NCI-H1436 treated with DMSO at 0.1 percent for 48 hours (cell line): ENCODE measurements at places on chromosomes 12 and 14.

GRCh38 chr14:63361790-63362189 is 43.1 kb upstream of the GPHB5 start:
- no peak for DNase-seq

DNA sequence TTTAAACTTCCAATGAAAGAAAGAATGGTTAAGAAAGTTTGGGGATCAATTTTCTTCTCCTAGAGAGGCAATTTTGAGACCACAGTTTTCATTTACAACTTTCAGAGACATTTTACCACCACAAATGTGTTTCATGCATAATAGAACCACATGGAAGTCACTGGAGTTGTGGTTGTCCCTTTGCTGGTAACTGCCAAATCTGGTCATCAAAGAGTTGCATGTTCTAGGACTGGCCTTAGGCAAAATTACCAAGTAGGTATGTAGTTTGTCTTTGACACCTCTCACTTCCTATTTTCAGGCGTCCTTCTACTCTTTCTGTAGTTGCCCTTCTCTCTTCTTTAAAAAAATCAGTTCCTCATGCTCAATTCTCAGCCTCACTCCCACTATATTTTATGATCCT is 54.3 kb upstream of the TMX1 start:
- no peak for DNase-seq

- DNase-seq: no peak
Observed at GRCh38 chr12:144650-145284, 69.2 kb downstream of the SLC6A12 start.

DNA sequence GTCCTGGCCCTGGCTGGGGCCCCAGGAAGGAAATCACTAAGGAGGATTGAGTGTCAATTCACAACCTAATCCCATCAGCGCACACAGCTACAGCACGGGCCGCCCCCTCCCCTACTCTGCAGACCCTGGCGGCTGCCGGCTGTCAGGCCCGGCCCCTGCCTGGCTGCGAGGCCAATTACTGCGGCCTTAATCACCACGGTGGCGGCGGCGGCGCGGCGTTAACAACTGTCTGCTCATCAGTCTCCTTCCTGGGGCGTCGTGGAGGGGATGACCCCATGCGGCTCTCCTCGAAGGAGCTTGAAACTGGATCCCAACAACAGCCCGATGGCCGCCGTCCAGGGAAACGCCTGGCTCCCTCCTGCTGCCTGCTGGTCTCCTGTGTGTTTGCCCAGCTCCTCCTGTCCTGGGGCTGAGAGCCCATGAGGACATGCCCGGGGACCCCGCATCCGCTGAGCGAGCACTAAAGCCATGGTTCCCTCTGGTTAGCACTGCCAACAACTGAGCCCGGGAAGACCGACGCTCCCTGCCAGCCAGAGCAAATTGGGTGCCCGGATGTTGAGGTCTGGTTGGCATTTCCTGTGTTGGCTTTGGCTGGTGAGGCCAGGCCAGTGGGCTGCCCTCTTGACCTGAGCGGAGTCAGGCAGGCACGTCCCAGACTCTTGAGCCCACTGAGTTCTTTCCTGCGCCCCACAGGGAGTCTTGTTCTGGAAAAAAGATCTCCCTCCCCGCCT is 21.8 kb upstream of the EIF2B2 start:
- no peak for DNase-seq

GRCh38 chr12:51980809-51981127 is 26.0 kb upstream of the TAMALIN start:
- DNase-seq: no peak

- no peak for DNase-seq
Observed at GRCh38 chr14:93219103-93219726, 12.2 kb downstream of the UBR7 start.

- DNase-seq: no peak
Observed at GRCh38 chr12:91567100-91567485, 384.5 kb upstream of the DCN start.

DNA sequence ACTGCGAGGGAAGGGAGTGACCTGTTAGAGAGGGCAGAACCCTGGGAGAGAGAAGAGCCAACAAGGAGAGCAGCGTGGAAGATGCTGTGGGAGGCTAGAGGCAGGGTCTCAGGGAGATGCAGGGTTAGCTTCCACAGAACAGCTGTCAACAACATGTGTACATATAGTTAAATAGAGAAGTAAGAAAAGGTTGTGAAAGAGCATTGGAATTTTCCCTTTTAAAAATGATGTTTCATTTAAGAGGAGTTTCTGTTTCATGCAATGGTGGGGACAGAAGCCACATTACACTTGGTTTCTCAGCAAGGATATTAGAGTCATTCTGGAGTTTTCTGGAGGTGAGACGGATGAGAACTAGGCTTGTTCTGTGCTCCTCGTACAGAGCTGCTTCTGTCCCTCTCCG is 23.8 kb upstream of the TBC1D30 start:
- DNase-seq: no peak

- DNase-seq: no peak
Observed at GRCh38 chr12:92049403-92049802, 96.2 kb downstream of the BTG1 start.

DNA sequence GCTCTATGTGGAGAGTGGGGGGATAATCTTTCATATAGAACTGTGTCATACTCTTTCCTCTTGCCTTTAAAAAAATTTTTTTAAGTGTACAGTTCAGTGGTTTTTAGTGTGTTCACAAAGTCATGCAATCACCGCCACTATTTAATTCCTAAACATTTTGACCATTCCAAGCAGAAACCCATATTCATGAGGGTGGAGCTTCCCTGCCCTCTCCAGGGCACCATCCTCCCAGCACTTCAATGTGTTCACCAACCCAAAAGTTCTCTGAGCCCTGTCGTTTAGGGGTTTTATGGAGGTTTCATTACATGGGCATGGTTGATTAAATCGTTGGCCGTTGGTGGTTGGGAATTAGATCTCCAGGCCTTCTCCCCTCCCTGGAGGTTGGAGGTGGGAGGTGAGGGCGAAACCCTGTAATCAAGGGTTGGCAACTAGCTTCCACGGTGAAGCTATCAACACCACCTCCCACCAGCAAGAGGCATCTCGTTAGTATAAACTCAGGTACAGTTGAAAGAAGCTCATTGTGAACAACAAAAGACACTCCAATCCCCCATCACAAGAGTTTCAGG is 42.8 kb upstream of the WNK1 start:
- DNase-seq: no peak

DNA sequence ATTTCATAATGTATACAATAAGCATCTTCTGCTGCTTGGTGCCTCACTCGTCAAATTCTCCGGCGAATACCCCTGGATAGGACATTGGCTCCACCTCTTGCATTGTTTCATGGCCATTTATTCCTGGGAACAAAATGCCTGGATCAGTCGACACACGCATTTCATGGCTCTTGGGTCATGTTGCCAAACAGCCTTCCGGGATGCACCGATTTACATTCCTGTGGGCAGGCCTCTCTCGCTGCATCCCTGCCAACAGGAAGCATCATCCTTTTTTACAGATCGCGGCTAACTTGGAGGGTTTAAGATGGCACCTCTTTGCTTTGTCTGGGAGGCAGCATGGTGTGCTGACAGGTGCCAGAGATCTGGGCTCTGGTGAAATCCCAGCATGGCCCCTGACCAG is 32.7 kb upstream of the RIMBP2 start:
- DNase-seq: no peak

DNA sequence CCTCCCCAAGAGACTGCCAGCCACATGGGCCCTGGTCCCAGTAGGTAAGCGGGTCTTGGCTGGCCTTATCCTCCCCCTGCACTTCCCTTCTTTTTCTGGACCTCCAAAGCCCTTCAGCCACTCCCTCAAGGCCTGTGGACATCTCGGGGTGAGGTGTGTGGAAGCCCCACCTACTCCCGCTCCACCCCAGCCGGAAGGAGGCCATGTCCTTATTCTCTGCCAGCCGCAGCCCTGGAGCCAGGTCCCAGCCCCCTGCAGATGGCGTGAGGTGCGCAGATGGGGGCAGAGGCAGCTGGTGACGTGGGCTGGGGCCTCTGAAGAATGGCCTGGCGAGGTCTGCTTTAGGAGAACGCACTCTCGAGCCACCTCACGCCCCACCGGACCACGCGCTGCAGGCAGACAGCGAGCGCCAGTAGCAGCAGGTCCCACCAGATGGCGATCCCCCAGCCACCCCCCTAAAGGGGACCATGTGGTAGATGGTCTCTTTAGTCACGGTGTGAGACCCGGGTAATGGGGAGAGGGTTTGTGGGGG is 167.1 kb downstream of the TSPAN9 start:
- DNase-seq: no peak

- DNase-seq: no peak
Observed at GRCh38 chr12:53065975-53066931, 12.9 kb downstream of the SPRYD3 start.

GRCh38 chr12:54749191-54749818 is 101.1 kb upstream of the DCD start:
- DNase-seq: no peak

DNA sequence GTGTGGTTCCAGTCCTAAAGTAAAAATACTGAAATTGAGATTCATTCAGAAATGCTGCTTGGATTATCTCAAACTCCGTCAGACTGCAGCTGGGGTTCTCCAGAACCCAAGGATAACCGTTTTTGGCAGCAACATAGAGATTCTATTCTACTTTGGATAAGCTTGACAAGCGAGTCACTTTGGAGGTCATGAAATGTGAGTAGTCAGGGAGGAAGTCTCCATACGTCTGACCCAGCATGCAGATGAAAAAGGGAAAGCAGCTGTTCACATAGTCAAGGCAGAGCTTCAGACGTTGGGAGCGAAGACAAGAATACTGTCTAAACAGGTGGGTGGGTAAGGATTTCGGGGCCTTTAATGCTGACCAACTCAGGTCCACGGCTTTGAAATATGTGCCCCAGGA is 14.9 kb upstream of the HSP90B1 start:
- DNase-seq: no peak

DNA sequence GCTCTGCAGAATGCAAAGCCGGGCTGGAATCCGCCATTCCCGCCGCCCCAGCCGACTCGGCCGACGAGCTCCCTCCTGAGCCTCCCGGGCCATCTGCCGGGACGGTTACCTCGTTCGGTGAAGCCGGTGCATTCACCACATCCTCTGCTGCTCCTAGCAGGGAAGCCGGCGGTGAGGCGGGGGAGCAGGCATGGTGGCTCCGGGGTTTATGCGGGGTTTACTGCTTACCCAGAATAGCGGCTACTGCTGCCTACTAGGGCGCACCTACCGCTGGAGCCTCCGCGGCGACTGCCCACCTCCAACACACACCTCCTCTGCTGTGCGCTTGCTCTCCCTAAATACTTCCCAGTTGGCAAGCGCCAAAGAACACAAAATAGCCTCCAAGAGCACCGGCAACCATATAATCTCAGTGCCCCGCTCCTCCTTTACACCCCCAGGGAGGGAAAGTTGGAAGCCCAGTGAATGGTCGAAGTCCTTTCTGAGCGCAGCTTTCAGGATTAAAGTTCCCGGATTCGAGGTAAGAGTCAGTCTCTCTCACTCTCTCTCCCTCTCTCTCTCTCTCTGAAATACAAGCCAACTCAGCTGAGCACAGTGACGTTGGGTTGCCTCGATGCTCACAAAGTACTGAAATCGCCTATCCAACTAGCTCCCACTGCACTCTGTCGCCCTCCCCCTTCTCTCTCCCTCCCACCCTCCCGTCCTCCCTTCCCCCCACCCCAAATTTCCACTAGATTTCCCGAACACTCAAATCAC is at the start of gene TBX5:
Gene TBX5 (minus strand): TSS at position 626 of the 753 bp plus-strand sequence. CDS start 2,246 bp downstream, outside the sequence.
- DNase-seq: no peak

DNA sequence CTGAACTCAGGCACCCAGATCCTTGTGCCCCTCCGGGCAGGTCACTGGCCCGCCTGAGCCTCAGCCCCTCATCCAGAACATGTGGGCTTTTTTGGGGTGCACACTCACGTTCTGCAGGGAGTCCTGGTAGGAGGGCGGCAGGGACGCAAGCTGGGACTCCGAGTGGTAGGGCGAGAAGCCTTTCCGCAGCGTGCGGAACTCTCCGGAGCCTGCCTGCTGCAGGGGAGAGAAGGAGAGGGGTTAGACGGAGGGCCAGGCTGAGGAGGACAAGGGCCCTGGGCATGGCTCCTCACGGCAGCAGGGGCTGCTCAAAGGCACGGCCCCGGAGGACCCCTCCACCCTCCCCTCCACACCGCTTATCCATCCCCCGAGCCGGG is 40.8 kb downstream of the CCNK start:
- no peak for DNase-seq

GRCh38 chr12:124479680-124480468 is 87.5 kb downstream of the NCOR2 start:
- no peak for DNase-seq

DNA sequence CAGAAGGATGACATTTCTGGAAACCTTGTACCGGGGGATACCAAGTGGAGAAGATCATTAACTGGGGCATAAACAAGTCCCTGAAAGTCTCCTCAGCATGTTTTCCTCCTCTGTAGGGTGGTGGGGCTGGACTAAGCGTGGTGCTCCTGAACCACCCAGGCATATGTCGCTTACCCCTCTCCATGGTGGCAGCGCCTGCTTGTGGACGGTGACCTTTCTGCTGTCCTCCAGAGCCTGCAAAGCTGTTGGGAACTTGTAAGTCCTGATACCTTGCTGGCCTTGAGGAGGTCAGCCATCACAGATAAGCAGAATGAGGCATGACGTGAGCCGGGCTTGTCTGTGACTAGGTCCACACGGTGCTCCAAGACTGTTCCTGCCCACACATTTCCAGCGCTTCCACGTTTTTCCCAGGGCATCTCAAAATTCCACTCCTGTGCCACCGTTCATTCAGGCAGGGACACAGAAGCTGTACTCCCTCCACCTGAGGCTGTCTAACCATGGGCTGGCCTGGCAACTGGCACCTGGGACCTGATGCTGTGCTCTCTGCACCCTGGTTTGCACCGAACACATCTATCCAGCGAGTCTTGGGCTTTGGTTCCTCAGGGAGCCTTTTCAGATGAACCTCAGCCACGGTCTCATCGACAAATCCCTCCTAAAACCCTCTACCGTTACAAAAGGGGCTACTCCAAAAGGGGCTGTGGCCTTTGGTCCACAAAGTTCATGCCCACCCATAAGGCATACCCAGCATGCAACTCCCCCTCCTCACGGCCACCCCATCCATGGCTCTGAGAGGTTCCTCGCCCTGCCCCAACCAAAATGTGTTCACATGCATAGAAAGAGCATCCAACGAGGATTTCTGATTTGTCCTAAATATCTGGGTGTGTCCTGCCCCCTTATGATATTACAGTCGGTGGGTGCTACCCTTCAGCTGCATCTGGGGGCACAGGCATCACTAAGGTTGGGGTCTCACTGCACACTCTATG is 199.6 kb upstream of the DIO3 start:
- DNase-seq: no peak

DNA sequence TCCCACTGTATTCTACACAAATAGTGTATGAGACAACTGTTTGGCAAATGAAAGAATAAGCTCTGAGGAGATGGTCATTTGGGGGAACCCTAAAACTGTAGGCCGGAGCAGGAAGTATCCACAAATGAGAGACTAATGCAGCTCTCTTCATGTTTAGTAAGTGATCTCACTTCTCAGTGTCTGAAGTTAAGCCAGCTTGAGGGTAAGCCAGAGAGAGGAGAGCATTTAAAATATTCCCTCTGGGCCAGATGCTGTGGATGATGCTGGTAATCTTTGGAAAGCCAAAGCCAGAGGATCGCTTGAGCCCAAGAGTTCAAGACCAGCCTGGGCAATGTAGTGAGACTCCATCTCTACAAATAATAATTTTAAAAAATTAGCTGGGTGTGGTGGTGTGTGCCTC is 130.6 kb upstream of the SINHCAF start:
- no peak for DNase-seq
